ENCODE measurements at places on chromosomes 3 and 15.

- no peak for DNase-seq
Observed at GRCh38 chr3:171145798-171146197, 119.3 kb upstream of the SLC2A2 start.

DNA sequence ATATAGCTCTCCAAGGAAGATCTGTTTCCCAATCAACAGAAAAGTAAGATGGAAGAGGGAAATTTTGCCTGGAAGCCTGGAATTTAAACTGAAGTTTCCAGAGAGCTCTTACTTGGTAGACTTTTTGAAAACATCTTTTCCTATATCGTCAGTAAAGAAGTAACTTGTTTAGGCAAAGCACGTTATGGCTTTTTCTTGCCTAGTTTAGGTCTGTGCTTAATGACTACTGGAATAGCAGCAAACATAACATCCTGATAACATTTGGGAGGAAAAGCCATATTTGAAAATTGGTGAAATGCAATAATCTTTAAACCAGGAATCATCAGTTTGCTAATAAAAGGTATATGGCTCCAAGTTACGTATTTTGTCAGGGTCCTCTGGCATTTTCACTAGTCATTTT is 160.4 kb upstream of the CGNL1 start:
- no peak for DNase-seq

DNA sequence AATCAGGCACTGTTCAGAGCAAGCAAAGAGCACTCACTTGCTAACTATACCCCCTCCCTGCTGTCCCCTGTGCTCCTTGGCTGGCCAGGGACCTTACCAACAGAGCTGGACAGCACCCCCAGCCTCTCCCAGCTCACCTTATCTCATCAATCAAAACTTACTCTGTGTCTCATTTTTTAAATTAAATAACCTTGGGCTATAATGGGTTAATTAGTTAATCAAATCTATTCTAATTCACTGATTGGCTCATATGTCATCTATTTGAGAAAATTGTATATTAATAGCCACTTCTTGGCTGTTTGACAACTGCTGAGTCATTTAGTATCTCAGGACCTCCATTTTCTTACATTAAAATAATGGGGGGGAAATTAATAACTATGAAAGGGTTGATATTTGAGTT is 22.9 kb downstream of the IL5RA start:
- DNase-seq = no peak

DNA sequence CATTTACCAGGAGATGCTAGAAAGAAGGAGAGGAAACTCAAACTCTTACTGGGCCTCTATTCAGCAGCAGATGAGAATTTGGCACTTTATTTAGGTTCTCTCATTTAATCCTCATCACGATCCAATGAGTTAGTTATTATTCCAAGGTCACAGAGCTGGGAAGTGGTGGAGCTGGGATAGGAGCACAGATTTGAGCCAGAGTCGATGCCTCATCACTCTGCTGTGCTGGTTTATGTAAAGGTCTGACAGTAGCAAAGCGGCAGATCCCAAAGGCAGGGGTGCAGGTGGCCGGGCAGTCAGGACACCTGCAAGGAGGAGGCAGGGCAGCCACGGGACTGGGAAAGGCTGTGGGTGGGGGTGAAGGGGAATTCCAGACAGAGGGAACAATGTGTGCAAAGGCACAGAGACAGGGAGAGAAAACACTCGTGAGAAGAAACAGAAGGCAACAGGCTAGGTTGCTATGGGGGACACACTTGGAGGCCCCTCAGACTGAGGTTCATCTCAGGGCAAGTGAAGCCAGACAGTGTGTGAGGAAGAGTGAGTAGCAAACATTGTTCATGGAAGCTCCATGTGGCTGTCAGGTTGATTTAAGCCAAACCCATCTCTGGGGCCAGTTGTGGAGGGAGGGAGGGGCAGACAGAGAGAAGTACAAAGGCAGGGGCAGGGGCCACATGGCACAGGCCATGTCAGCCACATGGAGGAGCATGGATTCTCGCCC is 26.8 kb downstream of the RAB6B start:
- DNase-seq = no peak

GRCh38 chr3:58006661-58007060 is 1.6 kb upstream of the FLNB start:
- no peak for DNase-seq

DNA sequence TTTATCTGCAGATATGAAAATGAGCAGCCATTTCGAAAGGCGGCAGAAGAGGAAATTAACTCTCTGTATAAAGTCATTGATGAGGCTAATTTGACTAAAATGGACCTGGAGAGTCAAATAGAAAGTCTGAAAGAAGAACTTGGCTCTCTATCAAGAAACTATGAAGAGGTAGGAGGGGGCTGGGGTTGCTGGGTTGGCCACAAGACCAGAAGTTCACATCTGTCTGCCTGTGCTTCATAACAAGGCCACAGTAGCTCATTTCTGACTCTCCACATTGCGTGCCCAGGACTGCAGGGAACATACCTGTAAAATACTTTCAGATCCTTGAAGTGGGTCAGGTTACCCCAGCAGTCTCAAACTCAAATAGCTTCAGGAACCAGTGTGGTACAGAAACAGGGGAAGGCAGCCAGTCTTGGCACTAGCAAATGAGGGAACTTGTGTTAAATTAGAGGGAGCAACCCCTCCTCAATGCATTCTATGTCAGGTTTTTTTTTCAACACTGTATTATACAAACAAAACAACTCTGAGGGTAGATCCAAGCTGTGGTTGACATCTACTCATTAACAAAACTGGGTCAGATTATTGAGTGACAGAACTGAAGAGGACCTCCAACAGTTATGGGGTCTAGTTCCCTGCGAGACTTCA is 48.7 kb downstream of the BFSP2 start:
- DNase-seq = peak; percentile 56

GRCh38 chr3:78025916-78026315 is 986.0 kb downstream of the ROBO2 start:
- no peak for DNase-seq

DNA sequence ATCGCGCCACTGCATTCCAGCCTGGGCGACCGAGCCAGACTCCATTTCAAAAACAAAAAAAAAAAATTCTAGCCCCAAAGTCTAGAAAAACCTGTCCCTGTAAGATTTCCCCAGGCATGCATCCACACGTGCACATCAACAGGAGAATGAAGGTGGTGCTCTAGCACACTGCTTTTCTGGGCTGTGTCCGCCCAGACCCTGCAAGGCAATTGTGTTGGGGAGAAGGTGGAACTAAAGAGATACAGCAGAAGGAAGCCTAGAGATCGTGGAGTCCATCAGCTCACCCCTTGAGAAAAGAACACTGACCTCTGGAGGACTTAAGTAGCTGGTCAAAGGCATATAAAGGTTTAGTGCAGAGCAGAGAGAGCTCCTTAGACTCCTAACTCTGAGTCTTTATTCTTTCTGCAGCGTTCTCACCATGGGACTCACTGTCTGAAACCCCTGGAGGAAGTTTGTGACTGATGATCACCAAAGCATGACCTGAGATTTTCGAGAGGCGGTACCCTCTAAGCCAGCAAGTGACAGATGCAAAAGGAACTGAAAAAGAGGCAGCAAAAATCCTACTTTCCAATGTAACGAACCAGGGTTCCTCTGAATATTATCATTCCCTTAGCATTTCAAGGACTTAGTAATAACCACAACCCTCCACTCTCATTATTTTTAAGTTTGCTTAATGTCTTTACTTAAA is 179.8 kb downstream of the MEX3B start:
- no peak for DNase-seq

DNA sequence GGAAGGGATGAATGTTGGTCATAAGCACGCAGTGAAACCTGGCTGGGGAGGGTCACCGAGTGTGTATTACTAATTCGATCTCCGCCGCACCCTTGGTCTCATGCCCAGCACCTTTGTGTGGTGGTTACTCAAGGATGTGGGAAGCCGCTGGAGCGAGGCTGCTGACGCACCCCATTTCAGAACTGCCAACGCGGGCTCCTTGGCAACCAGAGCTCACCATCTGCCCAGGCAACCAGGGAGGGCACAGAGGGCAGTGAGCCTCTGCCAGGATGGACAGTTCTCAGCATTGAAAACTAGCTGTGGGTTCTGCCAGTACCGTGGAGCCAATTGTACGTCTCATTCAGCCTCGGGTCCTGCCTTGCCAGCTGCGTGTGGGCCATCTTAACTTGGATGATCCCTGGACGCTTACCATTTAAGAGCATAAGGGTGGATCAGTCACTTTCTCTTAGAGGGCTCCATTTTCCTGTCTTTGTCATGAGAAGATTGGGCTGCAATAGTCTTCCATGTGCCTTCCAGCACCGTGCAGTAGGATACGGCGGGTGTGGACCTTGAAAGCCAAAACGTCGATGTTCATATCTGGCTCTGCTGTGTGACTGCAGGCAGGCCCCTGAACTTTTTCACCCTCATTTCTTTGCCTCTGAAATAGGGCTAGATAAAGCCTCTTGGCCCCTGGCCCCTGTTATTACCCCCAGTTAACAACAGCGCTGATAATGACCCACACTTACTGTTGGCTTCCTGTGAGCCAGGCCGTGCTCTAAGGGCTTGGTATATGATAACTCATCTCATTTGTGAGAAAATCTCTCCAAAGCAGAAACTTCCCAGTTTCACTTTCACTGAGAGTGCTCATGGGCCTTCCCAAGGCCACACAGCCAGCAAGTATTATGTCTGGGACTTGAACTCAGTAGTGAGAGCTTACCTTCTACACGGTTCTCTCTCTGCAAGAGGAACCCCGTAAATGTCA is 238.8 kb downstream of the OPA1 start:
- no peak for DNase-seq

DNA sequence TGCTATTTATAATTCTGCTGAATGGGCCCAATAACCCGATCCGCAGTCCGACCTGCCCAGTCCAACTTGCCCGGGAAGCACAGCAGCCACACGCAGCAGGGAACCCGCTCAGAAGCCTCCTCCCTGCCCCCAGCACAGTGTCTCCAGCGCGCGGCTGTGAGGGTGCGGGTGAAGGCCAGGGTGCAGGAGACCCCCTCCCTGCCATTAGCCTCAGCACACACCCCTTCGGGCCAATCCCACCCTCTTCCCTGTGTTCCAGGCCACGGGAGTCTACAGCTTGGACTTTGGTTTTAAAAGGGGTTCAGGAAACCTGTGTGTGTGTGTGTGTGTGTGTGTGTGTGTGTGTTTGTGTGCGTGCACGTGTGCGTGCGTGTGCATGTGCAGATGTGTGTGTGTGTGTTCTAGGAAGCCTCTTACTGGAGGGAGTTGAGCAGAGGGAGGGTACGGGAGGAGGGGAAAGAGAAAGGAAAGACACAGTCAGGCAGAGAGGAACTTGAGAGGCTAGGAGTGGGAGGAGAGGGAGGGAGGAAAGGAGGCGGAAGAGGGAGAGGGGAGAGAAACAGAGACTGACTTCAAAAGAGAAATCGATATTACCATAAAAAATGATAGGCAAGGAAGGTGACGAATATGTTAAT is 34.2 kb downstream of the ATP2B2 start:
- no peak for DNase-seq

- DNase-seq = no peak
Observed at GRCh38 chr3:98012979-98013378, 22.1 kb downstream of the GABRR3 start.

DNA sequence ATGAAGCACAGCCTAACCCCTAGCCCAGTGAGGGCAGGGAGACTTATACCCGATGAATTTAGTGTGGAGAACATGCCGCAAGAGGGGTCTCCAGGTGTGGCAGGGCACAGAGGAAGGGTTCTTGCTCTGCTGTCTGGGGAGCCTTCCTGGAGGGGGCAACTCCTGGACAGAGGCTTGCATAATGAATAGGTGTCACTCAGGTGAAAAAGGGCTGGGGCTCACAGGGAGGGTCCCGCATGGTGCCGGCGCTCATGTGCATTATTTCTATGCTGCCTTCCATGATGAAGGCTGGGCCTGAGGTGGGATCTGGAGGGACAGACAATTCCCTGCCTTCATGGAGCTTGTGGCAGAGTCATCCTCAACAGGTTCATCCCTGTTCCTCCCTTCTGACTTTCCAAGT is 51.5 kb downstream of the ITGA11 start:
- DNase-seq = no peak

DNA sequence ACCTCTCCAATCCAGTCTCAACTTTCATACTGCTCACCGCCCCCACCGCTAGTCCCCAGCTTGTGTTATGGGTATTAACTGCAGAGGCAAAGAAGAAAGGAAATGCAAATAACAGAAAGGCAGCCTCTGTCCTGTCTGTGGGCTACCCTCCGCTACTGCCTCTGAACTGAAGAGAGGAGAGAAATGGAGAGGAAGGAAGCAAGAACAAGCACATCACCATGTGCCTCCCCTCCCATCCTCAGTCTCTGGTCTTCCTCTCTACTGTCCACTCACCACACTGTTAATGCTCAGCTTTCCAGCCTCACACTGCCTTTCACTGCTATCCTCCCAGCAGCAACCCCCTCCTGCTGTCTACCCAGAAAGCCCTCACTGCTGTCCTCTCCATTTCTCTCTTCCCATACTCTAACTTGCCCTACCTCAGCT is 139.0 kb upstream of the SLC2A2 start:
- no peak for DNase-seq

GRCh38 chr3:23314981-23315762 is 112.0 kb downstream of the UBE2E2 start:
- DNase-seq = no peak

DNA sequence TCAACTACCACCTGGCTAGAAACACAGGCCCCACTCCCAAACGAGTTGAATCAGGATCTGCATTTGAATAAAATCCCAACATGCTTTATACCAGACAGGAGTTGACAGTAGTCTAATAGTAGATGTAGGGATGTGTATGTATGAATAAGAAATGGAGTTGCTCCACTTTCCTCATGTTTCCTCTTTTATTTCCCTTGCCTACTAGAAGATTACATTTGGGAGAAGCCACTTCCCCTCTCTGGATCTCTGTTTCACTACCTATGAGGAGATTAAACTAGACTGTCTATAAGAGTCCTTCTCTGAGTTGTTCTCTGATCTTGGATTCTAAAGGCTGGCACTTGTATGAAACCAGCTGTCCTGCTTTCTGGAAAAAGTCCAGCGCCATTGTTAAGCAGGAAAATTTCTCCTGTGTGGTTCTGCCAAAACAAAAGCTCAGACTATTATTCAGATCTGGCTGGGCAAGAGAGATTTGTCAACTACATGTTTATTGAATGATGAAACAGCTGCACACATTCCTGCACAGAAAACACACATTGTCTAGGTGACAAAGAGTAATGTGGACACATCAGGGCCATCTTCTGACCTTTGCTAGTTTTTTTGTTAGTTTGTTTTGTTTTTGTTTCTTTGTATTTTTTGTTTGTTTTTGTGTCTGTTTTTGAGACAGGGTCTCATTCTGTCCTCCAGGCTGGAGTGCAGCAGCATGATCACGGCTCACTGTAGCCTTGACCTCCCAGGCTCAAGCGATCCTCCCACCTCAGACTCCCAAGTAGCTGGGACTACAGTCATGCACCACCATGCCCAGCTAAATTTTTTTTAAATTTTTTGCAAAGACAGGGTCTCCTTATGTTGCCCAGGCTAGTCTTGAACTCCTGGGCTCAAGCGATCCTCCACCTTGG is 29.9 kb downstream of the ACP3 start:
- no peak for DNase-seq

DNA sequence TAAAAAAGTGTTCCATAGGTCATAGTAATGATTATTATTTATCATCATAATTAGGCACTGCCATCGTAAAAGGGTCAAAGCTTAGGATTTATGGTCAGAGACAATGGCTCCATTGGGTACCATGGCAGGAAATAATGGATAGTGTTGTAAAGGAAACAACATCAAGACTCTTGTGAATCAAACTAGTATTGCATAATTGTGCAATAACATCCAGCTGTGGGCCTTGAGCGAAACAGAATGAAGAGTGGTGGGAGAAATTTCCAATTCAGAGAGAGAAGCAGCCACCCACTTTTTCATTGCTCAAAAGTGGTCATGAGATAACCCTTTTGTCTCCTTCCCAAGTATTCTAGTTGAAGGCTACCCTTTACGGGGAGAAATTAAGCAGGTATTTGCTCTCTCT is 61.7 kb downstream of the ALDH1A2 start:
- DNase-seq = no peak
